ENCODE measurements at places on chromosomes 7 and 10. TPM values are rescaled to one million over a fixed set of nuclear protein-coding genes. Genes with fewer than 3 reads are reported as not detected.
A peak's percentile ranks its signal among the peaks of the same experiment; 100 is the strongest.

RPEL1 gene
- total RNA-seq = not detected

SORCS1 gene
- total RNA-seq = 16.7 TPM

MRC1 gene
- 21.9 TPM for total RNA-seq

SLC25A13 gene
- 15.6 TPM for total RNA-seq

GPR37 gene
- 14.7 TPM for total RNA-seq

NRAP gene
- not detected for total RNA-seq

COL13A1 gene
- 1.2 TPM for total RNA-seq

TLX1 gene
- total RNA-seq = not detected

ARMH3 gene
- 19.3 TPM for total RNA-seq

CTAGE8 gene
- 0.42 TPM for total RNA-seq

OR2A2 gene
- total RNA-seq = not detected

SPACDR gene
- not detected for total RNA-seq

GAD2 gene
- total RNA-seq = not detected

STYXL1 gene
- 19.6 TPM for total RNA-seq

MSMB gene
- not detected for total RNA-seq

- peak overlapping the region; percentile 93 for H3K27ac ChIP-seq
- peaks cover 53% of the 10 kb centered on the region for H3K4me1 ChIP-seq
- H3K4me3 ChIP-seq = peak overlapping the region; percentile 89
Observed at GRCh38 chr10:11017000-11017569, 587 bp upstream of the CELF2 start.

GRCh38 chr7:149832332-149833041, 5.7 kb upstream of the ZNF862 start:
- H3K4me3 ChIP-seq = no peak overlapping the region
- DNase-seq = no peak
- H3K27ac ChIP-seq = no peak overlapping the region
- H3K27me3 ChIP-seq = peaks cover 32% of the 10 kb centered on the region
- no peaks in the 10 kb centered on the region for H3K36me3 ChIP-seq

GRCh38 chr7:50155755-50156154, 62.7 kb upstream of the ZPBP start:
- H3K4me3 ChIP-seq = no peak overlapping the region
- H3K36me3 ChIP-seq = no peaks in the 10 kb centered on the region
- DNase-seq = no peak
- H3K4me1 ChIP-seq = no peaks in the 10 kb centered on the region
- H3K27ac ChIP-seq = no peak overlapping the region
- no peaks in the 10 kb centered on the region for H3K27me3 ChIP-seq

DNA sequence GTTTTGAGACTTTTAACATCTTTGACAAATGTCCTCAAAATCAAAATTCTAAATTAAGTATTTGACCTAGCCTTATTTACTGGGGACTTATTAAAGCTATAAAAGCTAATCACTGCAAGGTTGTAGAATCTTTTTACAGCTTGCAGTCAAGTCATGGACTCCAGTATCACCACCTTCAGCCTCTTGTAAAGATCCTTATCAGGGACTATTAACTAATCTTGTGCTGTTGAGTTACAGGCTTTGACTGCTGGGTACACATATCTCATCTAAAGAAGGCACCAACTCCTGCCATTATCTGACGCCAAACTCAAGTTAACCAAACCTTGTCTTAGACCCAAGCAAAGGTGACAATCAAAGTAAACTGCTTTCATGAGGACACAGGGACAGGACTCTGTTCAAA, 621.0 kb upstream of the IGFBP3 start:
- H3K27ac ChIP-seq = no peak overlapping the region
- H3K36me3 ChIP-seq = no peaks in the 10 kb centered on the region
- no peak for DNase-seq
- no peaks in the 10 kb centered on the region for H3K27me3 ChIP-seq

DNA sequence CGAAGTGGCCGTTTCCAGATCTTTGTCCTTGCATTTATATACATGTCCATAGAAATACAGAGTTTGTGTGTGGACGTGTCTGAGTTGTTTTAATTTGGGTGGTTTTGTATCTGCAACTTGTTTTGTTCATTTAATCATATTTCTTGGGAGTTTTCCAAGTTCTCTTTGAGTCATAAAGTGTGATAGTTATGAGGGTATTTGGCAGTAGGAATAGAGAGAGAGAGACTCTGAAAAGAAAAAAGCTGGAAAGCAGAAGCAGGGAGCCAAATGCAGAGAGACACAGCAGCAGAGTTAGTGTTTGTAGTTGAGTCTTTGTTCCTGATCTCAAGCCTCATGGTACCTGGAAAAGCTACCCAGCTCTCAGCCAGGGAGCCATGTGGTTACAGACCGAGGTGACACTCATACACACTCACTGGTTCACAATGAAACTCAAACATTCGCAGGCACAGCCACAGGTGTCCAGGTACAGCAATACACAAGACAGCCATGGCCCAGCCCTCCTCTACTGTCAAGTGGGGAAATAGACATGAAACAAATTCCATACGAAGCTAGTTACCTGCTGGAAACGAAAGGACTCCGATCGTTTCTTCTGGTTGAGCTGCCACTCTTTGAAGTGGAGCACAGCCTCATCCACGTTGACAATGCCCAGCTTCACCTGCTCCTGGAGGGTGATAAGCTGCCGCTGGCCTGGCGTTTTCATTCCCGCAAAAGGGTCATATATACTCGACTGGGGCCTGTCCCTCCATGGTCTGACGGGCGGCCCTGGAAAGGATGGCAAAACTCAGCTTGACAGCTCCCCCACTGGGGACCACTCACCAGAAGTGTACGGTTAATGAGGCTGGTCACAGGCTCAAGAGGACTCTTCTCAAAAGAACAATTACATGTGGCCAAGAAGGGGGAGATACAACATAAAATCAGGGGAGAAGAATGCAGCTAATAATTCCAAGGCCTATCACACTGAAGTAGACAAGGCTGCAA, 33.3 kb upstream of the TM9SF3 start:
- no peaks in the 10 kb centered on the region for H3K36me3 ChIP-seq
- H3K27ac ChIP-seq = no peak overlapping the region
- no peak for DNase-seq

- H3K4me1 ChIP-seq = no peaks in the 10 kb centered on the region
- H3K27me3 ChIP-seq = no peaks in the 10 kb centered on the region
- no peak overlapping the region for H3K27ac ChIP-seq
- H3K4me3 ChIP-seq = no peak overlapping the region
- H3K36me3 ChIP-seq = peaks cover 14% of the 10 kb centered on the region
- no peak for DNase-seq
Observed at GRCh38 chr10:119461380-119461779, 81.1 kb downstream of the RGS10 start.

GRCh38 chr7:30775992-30776391, 4.8 kb downstream of the MINDY4 start:
- H3K4me3 ChIP-seq = no peak overlapping the region
- no peaks in the 10 kb centered on the region for H3K36me3 ChIP-seq
- H3K4me1 ChIP-seq = peaks cover 23% of the 10 kb centered on the region

DNA sequence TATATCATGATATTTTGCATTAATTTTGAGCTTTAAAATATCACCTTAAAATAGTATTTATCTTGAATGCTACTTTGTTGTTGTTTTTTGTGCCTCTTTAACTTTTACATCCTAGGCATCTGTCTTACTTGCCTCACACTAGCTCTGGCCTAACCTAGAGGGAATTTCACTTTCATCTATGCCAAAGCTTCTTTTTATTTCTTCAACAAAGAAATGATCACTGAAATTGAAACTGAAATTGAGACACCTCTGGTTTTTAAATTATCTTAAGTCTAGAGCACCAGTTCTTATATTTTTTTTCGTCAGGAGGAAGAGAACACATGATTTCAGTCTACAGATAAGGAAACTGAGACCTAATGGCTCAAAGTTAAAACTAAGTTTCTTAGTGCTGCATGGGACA, 3.5 kb upstream of the SCIN start:
- no peak overlapping the region for H3K27ac ChIP-seq
- peaks cover 19% of the 10 kb centered on the region for H3K4me1 ChIP-seq
- no peak overlapping the region for H3K4me3 ChIP-seq
- peaks cover 13% of the 10 kb centered on the region for H3K27me3 ChIP-seq
- H3K36me3 ChIP-seq = no peaks in the 10 kb centered on the region

GRCh38 chr7:44376429-44377133, 51.2 kb upstream of the CAMK2B start:
- H3K4me1 ChIP-seq = no peaks in the 10 kb centered on the region
- H3K27me3 ChIP-seq = no peaks in the 10 kb centered on the region
- H3K27ac ChIP-seq = no peak overlapping the region
- DNase-seq = peak; percentile 75
- peaks cover 9% of the 10 kb centered on the region for H3K36me3 ChIP-seq

GRCh38 chr7:960269-960871, 5.9 kb upstream of the ADAP1 start:
- no peak overlapping the region for H3K4me3 ChIP-seq
- H3K36me3 ChIP-seq = no peaks in the 10 kb centered on the region
- DNase-seq = no peak
- H3K27ac ChIP-seq = no peak overlapping the region

GRCh38 chr10:48744587-48744986, 59.9 kb downstream of the WDFY4 start:
- no peak overlapping the region for H3K4me3 ChIP-seq
- no peaks in the 10 kb centered on the region for H3K27me3 ChIP-seq
- H3K4me1 ChIP-seq = no peaks in the 10 kb centered on the region
- H3K36me3 ChIP-seq = no peaks in the 10 kb centered on the region

- H3K36me3 ChIP-seq = peaks cover 8% of the 10 kb centered on the region
- no peak overlapping the region for H3K4me3 ChIP-seq
- H3K4me1 ChIP-seq = peaks cover 35% of the 10 kb centered on the region
- H3K27me3 ChIP-seq = no peaks in the 10 kb centered on the region
- DNase-seq = no peak
- peak overlapping the region; percentile 83 for H3K27ac ChIP-seq
Observed at GRCh38 chr10:102819054-102819453, 18.2 kb downstream of the CYP17A1 start.

GRCh38 chr7:44665531-44666213, 59.2 kb downstream of the OGDH start:
- H3K27ac ChIP-seq = no peak overlapping the region
- H3K4me1 ChIP-seq = peaks cover 14% of the 10 kb centered on the region
- no peak for DNase-seq
- no peak overlapping the region for H3K4me3 ChIP-seq

DNA sequence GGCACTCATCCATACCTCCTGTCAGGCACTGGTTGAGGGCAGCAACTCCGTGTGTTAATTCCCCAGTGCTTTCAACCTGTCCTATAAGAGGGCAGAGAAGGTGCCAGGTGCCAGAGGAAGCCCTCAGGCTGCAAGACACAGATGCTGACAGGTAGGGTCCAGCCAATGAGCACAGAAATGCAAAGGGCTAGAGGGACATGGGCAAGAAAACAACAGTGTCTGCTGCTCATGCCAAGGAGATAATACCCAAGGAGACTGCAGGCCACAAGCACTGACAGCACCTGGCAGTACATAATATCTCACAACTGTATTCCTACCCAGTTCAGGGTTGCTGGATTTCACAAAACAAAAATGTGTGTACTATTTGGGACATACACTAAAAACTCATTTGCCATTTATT, 38.4 kb upstream of the TM9SF3 start:
- no peak overlapping the region for H3K4me3 ChIP-seq
- H3K36me3 ChIP-seq = no peaks in the 10 kb centered on the region
- DNase-seq = no peak
- H3K27me3 ChIP-seq = no peaks in the 10 kb centered on the region
- H3K4me1 ChIP-seq = peaks cover 2% of the 10 kb centered on the region

DNA sequence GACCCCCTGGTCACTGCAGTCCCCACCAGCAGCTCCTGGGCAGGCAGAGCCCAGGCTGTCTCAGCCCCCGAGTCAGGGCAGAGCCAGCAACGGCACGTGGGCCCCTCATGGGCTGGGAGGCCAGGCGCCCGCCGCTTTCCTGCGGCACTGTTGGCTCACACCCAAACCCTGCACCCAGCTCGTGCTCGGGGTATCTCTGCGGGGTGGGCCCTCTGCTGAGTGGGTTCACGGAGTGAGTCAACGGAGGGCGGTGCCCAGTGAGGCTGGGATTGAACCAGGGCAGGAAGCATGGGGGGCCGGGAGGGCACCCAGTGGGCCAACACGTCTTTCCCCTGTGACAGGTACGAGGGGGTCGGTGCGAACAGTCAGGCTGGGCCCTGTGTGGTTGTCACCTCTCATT, 28.9 kb downstream of the ADAP1 start:
- H3K36me3 ChIP-seq = no peaks in the 10 kb centered on the region
- H3K4me1 ChIP-seq = peaks cover 70% of the 10 kb centered on the region
- no peaks in the 10 kb centered on the region for H3K27me3 ChIP-seq
- peak overlapping the region; percentile 74 for H3K27ac ChIP-seq
- no peak overlapping the region for H3K4me3 ChIP-seq

DNA sequence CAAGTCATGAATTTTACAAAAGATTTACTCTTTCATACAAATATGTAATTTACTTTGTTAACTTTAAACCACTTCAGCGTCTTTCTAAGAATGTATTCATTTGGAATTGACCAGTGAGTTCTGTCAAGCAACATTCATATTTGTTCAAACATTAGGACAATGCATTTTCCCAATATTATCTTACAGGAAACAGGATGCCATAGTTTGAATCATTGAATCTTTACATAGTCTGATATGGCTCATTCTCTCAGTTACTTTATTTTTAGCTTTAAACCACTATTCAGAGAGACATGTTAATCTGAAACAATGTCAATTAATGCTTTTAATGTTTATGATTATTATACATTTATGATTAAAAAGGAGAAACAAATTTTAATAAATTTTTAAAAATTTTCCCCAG, 21.1 kb upstream of the MEOX2 start:
- DNase-seq = no peak
- no peaks in the 10 kb centered on the region for H3K4me1 ChIP-seq
- no peak overlapping the region for H3K27ac ChIP-seq
- H3K4me3 ChIP-seq = no peak overlapping the region
- H3K36me3 ChIP-seq = no peaks in the 10 kb centered on the region

DNA sequence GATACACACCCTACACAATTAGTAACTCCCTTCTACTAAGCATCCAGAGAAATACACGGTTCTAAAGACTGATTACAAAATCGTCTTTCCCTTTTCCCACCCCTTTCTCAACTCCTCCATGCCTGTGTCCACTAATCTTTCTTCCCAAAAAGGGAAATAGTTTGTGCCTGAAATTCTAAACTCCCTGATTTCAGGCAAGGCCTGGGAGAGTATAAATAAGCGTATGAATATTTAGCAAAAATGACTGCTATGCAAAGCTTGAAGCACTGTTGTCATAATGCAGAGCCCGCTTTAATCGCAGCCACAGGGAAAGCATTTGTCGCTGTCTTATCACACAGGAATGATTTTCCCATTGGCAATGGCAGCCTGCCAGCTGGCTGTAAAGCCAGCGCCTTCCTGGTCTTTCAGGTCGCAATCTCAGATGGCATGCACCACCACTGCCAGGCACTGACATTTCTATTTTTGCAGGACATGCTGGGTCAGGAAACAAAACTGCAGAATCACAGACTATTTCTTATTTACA, 142.9 kb upstream of the PCGF5 start:
- no peaks in the 10 kb centered on the region for H3K27me3 ChIP-seq
- peaks cover 17% of the 10 kb centered on the region for H3K4me1 ChIP-seq
- H3K27ac ChIP-seq = peak overlapping the region; percentile 29
- H3K4me3 ChIP-seq = no peak overlapping the region
- peak; percentile 87 for DNase-seq

GRCh38 chr10:67520924-67521520, 175.0 kb downstream of the CTNNA3 start:
- H3K27me3 ChIP-seq = no peaks in the 10 kb centered on the region
- H3K27ac ChIP-seq = no peak overlapping the region
- no peak overlapping the region for H3K4me3 ChIP-seq
- DNase-seq = no peak
- peaks cover 9% of the 10 kb centered on the region for H3K4me1 ChIP-seq
